Cortex of kidney (tissue), 1 donor: ENCODE measurements at places on chromosomes 1 and 21.

GRCh38 chr21:45880097-45881068 is 101.2 kb upstream of the COL6A1 start:
- DNase-seq = no peak

- DNase-seq = no peak
Measured at GRCh38 chr1:15360700-15361099, 49.0 kb upstream of the EFHD2 start.

DNA sequence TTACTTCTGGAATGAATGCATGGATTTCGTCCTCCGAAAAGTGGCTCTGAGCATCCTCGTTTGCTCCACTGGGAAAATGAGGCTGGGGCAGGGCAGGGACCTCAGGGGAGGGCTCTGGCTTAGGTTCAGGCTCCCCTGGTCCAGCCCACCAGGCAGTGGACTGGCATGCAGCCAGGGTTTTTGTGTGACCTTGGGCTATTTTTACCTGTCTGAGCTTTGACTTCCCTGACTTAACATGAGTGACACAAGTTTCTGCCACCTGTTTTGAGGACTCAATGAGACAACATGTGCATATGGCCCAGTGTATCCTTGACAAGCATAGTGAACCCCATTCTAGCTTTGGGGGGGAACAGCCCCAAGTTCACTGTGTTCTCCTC is 32.6 kb upstream of the EDN2 start:
- no peak for DNase-seq

GRCh38 chr1:12147201-12147701 is 19.5 kb upstream of the TNFRSF1B start:
- no peak for DNase-seq

DNA sequence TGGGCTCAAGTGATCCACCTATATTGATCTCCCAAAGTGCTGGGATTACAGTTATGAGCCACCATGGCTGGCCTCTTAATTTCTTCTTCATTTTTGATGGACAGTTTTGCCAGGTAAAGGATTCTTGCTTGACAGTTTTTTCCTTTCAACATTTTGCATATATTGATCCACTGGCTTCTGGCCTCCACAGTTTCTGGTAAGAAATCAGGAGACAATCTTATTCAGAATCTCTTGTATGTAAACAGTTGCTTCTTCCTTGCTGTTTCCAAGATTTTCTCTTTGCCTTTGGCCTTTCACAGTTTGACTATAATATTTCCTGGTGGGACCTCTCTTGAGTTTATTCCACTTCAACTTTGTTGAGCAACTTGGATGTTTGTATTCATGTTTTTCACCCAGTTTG is 20.1 kb upstream of the KLF18 start:
- no peak for DNase-seq

GRCh38 chr1:32763221-32763620 is 53.9 kb downstream of the YARS1 start:
- no peak for DNase-seq
